NCI-H1092 (cell line): ENCODE measurements at places on chromosomes 3 and 15.
A peak's percentile ranks its signal among the peaks of the same experiment; 100 is the strongest.

GRCh38 chr3:73177827-73178226 lies 116.4 kb downstream of the EBLN2 start:
- no peak for DNase-seq

- no peak for DNase-seq
Observed at GRCh38 chr3:55500555-55501330, 13.6 kb upstream of the WNT5A start.

- DNase-seq = no peak
Observed at GRCh38 chr3:7841451-7841850, 660.2 kb upstream of the LMCD1 start.

GRCh38 chr3:59464187-59464586 lies 414.4 kb upstream of the CFAP20DC start:
- no peak for DNase-seq

- DNase-seq = no peak
Observed at GRCh38 chr3:32002561-32003368, 21.2 kb downstream of the ZNF860 start.

DNA sequence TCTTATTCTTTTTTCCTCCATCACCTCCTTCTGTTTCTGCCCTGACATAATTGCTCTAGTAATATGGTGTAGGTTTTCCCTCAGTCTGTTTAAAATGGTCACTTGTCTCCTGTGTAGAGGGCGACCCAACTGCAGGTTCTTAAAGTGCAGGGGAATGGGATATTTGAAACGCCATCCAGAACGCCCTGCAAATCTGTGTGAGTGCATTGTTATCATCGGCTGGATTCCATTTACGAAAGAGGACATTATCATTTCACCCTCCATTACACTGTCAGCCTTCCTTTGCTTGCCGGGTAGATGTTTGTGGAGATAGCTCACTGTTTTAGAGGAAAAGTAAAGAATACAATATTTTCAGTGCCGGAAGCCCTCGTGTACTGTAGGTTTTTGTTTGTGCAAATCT lies 354.0 kb downstream of the LRTM1 start:
- DNase-seq = no peak

GRCh38 chr3:167814441-167814951 lies 79.0 kb downstream of the SERPINI1 start:
- peak; percentile 49 for DNase-seq

- no peak for DNase-seq
Observed at GRCh38 chr3:54520060-54520459, 397.7 kb downstream of the CACNA2D3 start.

DNA sequence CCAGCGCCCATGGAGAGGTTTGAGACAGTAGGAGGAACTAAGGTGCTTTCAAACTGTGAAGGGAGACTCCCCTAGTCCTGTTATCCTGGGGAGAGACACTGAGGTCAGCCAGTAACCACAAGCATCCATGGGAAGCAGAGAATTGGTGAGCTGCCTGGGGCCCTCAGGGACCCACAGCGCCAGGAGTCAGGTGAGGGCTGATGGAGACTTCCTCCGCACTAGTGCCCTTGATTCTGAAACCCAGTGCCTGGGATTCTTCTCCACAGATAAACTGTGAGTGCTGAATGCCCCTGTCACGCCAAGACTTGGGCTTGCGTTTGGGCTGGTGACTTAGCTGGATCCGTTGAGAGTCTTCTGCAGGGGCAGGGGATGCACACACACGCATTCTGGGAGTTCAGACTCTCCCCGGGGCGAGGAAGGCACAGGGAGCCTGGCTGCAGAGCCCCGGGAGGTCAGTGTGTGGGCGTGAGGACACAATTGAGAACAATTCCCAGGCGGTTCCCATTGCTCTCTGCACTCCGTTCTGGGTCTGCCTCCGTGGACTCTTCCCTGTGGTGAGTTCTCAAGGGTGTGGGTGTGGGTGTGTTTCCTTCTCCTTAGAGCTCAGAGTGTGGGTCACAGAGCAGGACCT lies 37.9 kb upstream of the SLCO2A1 start:
- DNase-seq = no peak
